ENCODE measurements at places on chromosomes 4 and X.

- DNase-seq = no peak
Measured at GRCh38 chr4:96052827-96053226, 212.9 kb downstream of the PDHA2 start.

- DNase-seq = no peak
Measured at GRCh38 chrX:3119376-3119775, 78.1 kb downstream of the ARSF start.

DNA sequence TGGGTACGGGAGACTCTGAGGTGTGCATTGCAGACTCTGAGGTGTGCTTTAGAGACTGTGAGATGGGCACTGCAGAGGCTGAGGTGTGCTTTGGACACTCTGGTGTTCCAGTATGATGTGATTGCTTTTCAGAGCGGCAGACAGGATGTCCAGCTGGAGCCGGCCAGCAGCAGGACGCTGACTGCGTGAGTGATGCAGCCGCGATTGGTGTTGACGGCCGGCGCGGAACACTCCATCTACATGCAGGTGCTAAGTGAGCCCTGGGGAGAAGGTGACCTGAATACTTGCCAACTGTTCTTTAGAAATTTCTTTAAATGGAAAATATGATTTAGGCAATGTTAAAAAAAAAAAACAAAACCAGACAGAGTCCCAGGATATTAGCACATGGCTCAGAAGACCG lies 103.1 kb upstream of the PPP2R3B start:
- DNase-seq = no peak

- DNase-seq = no peak
Measured at GRCh38 chrX:102658556-102658955, 7.3 kb downstream of the GPRASP1 start.

- no peak for DNase-seq
Measured at GRCh38 chrX:41720125-41720779, 3.7 kb upstream of the GPR82 start.

GRCh38 chr4:132071815-132072214 lies 1077.3 kb upstream of the PCDH10 start:
- no peak for DNase-seq

DNA sequence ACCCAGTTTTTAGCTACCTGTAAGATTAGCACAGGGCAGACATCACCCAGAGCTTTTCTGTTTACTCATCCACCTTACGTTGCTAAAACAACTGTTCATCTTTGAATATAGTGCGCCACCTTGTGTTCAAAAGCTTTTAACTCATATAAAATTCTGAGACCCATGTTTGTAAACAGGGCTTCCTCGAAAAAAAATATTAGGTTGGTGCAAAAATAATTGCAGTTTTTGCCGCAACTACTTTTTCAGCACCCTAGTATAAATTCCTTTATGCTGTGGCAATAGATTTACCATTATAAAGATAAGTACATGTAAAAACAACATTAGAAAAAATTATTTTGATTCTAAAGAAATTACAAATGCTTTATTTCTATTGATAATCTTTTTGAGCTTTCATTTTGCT lies 147.9 kb downstream of the LRBA start:
- no peak for DNase-seq

DNA sequence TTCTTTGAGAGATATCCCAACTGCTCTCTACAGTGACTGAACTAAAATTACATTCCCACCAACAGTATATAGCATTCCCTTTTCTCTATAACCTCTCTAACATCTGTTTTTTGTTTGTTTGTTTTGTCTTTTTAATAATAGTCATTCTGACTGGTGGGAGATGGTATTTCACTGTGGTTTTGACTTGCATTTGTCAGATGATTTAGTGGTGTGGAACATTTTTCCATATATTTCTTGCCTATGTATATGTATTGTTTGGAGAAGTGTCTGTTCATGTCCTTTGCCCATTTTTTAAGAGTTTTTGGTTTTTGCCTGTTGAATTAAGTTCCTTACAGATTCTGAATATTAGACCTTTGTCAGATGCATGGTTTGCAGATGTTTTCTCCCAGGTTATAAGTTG lies 9.0 kb downstream of the USO1 start:
- no peak for DNase-seq

- DNase-seq = peak; percentile 19
Measured at GRCh38 chr4:7759216-7759615, 180.4 kb downstream of the AFAP1 start.

DNA sequence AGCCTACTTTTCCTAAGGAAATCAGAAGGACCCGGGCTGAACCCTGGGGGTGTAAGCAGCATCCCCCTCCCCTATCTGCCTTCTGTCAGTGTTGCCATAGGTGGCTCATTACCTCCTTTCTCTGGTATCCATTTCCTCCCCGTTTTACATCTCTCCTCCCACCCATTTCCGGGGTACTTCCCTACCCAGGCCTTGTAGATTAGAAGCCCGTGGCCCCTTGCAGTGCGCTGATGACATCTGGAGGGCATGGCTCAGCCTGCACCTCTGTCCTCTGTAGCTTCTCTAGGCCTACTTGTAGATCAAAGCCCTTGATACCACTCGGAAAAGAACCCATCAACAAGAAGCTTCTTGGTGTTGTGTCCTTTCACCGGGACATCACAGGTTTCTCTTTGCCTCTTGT lies 71.8 kb downstream of the NBDY start:
- peak; percentile 28 for DNase-seq

- DNase-seq = no peak
Measured at GRCh38 chr4:156634612-156635011, 337.0 kb downstream of the PDGFC start.

Measured in T-helper 9 cell (primary cell).